ENCODE measurements at places on chromosomes 13 and 19.

GRCh38 chr19:13526552-13526951 is 20.3 kb upstream of the CACNA1A start:
- no peak for DNase-seq

DNA sequence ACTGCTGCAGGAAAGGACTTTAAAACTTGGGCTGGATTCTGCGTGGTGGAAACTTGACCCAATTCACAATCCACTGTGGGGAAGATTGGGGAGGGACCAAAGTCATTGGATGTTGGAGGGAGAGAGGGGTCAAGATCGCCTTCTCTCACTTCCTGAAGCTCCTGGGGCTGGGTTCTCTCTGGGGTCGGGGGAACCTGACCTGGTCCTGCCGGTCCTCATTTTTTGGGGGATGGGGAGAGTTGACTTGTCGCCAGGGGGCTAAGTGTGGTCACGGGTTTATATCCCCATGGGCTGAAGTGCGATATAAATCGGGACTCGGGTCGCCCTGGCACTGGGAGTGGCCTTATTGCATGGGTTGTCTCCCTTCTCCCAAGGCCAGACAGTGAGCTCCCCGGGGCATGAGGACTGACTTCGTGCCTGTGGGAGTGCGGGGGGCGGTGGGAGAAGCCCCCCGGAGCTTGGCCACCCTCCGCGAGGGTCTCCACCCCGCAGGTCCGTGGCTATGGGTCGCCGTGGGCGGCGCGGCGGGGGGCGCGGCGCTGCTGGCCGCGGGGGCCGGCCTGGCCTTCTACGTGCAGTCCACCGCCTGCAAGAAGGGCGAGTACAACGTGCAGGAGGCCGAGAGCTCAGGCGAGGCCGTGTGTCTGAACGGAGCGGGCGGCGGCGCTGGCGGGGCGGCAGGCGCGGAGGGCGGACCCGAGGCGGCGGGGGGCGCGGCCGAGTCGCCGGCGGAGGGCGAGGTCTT is 6.3 kb downstream of the ICAM5 start:
- DNase-seq: no peak

GRCh38 chr19:4547303-4548237 is 7.7 kb upstream of the LRG1 start:
- DNase-seq: no peak

DNA sequence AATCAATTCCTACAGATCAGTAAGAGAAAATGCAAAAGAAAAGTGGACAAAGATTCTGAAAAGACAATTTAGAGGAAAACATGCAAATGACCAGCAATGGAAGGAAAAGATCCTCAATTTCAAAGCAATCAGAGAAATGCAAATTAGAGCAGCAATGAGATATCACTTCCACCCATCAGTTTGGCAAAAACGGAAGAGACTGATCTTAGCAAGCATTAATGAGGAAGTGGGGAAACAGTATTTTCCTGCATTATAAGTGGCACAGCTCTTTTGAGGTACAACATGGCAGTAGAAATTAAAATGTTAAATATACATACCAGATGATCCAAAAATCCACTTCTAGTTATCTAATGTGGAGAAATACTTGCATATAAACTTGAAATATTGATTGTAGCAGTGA is 69.1 kb upstream of the SLC7A1 start:
- DNase-seq: no peak

DNA sequence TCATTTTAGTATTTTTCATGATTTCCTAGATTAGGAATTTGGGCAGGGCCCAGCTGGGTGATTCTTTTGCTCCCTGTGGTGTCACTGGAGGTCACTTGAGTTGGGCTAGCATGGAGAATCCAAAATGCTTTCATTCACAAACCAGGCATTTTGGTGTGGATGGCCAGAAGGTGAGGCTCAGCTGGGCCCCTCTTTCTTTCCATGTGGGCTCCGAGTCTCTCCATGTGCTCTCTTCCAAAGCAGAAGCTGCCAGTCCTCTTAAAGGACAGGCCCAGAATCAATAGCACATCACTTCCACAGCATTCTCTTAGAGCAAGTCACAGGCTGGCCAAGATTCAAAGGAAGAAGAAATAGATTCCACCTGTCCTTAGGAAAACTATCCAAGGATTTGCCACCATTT is 21.8 kb upstream of the IGLON5 start:
- no peak for DNase-seq

DNA sequence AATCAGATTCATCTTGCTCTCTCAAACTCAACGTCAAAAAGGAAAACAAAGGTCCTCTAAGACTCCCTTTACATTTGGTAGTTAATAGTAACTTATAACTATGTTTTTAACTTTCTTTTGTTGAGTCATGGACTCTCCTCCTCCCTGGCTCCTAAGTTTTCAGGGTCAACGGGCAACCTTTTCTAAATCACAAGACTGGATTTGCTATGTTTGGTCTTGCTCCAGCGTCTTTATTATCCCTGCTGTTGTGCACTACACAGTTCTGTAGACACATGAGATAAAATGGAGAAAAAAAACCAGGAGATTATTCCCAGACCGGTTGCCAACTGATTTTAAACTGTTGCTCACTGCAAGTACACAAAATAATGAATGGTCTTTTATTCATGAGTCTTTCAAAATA is 1.9 kb upstream of the ITM2B start:
- DNase-seq: no peak

DNA sequence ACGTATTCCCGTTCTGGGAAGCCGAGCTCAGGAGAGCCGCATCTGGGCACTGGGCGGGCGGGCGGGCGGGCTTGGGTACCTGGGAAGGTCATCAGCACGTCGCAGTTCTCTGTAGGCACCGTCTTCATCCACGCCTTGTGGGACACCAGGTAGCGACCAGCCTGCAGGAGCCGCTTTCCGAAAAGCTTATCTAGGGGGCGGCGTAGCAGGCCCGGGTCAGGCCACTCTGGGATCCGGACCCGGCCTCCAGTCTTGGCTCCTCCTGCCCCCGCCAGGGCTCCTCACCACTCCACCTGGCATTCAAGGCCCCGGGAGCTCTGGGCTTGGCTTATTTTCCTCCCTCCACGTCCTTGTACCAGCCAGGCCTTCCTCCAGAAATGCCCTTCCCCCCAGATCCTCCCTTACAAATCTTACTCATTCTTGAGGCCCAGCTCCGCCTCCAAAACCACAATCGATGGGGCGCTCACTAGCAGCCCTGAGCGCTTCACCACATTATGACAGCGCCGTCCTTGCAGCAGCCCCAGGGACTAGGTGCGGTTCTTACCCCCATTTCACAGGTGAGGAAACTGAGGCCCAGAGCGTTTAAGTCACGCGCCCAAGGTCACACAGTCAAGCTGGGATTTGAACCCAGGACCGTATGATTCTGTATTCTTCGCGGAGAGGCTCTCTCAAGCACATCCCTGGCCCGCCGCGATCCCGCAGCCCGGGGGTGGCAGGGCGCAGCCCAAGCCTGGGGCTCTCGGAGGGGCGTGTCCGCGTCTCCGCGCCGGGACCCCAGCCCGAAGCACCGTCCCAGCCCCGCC is 843 bp downstream of the ANO8 start:
- no peak for DNase-seq

- no peak for DNase-seq
These were observed 41.4 kb upstream of the GPI start for GRCh38 chr19:34323433-34324204.

DNA sequence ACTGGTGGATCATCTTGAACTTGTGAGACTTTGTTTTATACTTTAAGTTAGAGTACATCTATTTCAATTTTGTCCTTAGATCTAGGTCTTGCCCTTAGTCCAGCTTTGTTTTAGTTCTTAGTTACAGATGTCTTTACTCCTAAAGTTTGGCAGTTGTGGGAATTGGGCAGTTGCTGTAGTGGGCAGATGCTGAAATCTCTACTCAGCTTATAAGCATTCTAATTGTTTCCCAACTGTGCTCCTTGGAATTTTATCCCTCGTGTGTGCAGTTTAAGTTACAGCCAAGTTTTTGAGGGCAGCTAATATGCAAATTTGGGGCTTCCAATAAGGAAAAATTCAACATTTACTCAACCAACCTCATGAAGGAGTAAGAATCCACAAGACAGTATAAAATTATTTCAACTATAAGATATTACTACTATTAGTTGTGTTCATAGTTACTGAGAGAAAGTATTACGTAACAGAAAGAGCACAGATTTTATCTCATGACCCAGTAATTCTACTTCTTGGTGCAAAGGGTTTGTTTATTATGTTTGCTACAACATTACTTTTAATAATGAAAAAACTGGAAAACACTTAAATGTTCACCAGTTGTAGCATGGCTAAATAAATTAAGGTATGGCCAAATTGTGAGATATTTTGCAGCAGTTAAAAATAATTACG is 32.9 kb downstream of the CCDC122 start:
- no peak for DNase-seq

DNA sequence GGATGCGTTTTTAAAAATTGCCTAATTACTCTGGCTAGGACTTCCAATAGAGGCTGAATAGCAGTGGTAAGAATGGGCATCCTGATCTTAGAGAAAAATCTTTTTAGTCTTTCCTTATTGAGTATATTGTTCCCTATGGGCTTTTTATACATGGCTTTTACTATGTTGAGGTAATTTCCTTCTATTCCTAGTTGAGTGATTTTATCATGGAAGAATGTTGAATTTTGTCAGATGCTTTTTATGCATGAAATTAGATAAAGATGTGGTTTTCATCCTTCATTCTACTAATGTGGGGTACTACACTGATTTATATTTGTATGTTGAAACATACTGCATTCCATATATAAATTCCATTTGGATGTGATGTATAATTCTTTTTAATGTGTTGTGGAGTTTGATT is 2673.8 kb downstream of the PCDH9 start:
- no peak for DNase-seq

GRCh38 chr13:75073786-75074185 is 408.2 kb downstream of the TBC1D4 start:
- DNase-seq: no peak

DNA sequence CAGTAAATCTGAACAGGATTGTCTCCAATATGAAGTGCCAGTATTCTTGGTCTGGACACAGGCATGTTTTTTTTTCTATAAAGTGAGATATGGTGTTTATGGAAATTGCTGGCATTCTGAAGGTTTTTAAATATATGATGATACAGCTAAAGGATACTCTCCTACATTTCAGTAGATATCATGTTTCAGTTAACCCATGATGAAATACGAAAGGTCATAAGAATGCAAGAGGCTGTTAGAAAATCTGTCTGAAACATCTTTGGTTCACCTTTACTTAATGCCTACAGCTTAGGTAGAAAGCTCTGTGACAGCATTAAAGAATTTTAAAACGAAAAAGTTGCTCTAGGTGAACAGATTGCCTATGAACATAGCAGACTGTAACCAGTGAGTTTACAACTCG is 9.1 kb downstream of the FRY start:
- no peak for DNase-seq

- no peak for DNase-seq
These were observed 73.1 kb downstream of the ABCC4 start for GRCh38 chr13:95228130-95228529.

- DNase-seq: no peak
These were observed 20.0 kb upstream of the POSTN start for GRCh38 chr13:37618554-37618953.

DNA sequence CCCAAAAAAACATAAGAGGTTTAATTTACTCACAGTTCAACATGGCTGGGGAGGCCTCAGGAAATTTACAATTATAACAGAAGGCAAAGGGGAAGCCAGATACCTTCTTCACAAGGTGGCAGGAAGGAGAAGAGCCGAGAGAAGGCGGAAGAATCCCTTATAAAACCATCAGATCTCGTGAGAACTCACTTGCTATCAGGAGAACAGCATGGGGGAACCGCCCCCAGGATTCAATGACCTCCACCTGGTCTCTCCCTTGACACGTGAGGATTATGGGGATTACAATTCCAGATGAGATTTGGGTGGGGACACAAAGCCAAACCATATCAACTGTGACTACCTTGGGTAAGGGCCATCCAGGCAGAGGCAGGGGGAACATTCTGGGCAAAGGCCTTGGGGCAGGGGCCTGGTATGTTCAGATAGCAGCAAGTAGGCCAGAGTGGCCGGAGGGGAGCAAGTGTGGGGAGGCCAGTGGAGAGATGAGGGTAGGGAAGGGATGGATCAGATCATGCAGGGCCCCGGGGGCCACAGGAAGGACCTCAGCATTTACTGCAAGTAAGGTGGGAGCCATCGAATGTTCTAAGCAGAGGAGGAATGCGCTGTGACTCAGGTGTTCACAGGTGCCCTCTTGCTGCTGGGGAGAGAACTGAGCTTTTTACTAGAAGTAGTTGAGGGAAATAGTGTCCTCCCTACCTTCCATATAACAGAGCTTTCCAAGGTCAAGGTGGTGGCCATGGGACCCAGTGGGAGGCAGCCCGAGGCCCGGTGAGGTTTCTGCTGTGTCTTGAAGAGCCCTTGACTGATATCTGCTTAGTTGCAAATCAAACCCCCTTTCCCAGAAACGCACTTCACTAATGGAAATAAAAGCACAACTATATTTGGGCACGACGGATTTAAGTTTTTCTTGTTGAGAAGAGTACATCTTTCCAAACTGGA is 18.0 kb downstream of the RAB3D start:
- no peak for DNase-seq

GRCh38 chr13:30722361-30722760 is 13.0 kb upstream of the ALOX5AP start:
- no peak for DNase-seq

DNA sequence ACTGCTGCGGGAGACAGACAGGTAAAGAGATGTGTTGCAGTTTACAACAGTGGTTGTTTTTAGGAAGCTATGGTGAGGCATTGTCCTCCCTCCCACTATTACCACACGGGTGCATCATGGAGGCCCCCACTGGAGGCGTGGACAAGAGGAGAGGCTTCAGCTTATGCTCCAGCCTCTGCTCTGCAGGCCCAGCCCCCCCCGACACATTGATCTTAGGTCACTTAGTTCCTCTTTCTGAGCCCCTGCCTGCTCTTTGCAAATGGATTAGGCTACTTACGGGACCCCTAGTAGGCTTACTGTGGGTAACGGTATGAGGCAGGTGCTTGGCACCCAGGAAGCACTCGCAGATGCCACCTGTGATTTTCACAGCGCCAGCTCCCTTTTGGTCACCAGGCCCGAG is 123.9 kb downstream of the SLC7A1 start:
- no peak for DNase-seq

DNA sequence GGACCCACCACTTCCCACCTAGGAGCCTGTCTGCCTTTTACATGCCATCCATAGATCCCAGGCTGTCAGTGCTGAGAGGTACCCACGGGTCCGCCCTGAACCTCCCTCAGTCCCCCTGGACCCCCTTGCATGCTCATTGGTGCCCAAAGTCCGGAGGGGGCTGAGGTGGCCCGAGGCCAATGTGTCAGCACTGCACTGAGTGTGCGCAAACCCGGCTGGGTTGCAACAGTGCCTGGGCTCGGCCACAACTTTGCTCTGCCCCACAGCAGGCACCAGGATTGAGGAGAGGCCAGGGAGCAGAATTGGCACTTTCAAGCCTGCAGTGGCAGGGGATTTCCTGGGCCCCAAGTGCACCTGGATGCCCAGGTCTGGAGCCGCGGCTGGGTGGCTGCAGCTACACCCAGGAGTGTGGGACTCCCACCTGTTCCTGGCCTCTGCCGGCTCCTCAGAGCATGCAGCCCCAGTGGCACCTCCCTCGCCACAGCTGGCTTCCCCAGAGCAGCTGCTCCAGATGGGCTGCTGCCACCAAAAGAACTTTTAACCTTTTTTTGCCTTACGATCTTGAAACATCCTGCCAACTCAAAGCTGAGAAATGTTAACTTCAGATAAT is 837.0 kb downstream of the SLITRK6 start:
- DNase-seq: no peak

- DNase-seq: no peak
These were observed 31.9 kb downstream of the CHST8 start for GRCh38 chr19:33653684-33654083.

Measured in substantia nigra (tissue), 51 donors.